ENCODE measurements at places on chromosomes 4 and X.

DNA sequence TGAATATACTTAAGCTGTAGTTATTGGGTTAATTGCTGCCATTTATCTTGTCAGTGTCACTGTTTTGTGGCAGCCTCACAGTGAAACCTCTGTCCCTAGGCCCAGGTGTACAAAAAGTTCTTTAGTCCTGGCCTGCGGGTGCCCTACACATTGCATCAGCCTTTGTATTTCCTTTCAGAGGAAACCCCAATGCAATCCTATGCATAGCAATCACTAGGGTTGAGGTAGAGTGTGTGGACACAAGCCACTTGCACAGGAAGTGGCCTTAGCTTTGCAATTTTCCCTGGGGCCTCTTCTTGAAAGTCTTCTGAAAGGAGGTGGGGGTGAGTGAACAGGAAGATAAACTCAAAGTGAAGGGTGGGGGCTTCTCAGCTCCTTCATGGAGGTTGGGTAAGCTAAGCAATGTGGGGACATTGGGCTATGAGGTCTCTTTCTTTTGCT, 27.8 kb downstream of the VSIG4 start:
- DNase-seq, result no peak

DNA sequence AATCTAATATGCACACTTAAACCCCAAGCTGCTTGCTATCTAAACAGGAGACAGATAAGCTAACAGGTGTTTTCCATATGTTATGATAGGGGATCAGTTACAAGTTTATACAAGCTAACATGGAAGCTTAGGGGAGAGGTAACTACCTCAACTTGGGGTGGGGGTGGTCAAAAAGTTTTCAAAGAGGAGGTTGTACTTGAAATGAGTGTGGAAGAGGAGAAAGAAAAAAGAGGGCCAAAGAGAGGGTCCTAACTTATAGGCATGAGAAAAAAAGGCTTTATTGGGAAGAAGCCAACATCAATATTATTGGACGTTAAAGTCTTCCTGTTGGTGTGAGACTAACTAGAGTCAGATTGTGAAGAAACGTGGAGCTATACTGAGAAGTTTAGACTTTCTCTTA, 205.9 kb downstream of the NDST4 start:
- no peak for DNase-seq

DNA sequence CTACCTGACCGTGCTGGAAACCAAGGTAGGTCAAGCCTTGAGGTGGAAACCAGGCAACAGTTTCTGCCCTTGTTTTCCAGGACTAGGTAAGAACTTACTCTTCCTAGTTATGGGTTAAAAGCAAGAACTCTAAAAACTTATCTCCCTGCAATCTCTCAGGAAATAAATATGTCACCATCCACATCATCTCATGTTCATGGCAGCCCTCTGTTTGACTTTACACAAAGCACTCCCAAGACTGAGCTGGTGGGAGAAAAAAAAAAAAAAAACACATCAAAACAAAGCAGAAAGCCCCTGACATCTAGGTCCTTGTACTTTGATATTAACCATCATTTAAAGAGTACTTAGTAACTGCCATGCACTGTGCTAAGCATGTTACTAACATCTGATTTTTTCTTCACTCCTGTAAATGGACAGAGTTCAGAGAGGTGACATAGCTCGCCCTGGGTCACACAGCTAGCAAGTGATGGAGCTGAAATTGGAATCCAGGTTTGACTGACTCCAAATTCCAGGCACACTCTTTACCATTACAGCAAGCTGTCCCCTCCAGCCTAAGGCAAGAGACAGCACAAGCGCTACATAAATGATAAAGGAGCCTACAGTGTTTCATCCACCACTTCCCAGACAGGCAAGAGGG, 102.8 kb upstream of the NOCT start:
- DNase-seq, result peak; percentile 65

- no peak for DNase-seq
These were observed 278.7 kb downstream of the RCHY1 start for GRCh38 chr4:75235359-75235951.

- DNase-seq, result no peak
These were observed 16.7 kb downstream of the PPP4R3C start for GRCh38 chrX:27446423-27446822.

Data from DMS53 (cell line).